ENCODE measurements at places on chromosomes 3 and 15.

DNA sequence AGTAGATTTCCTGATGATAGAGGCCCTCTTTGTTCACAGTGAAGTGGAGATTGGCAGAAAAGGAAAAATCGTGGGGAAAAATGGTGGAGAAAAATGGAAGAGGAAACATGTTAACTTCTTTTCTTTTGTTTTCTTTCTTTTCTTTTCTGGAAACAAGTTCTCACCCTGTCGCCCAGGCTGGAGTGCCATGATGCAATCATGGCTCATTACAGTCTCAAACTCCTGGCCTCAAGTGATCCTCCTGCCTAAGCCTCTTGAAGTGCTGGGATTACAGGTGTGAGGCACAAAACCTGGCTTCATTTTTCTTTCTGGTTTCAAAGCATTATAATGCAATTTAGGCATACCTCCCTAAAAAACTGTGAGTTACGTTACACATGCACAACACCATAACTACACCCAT lies 464.2 kb downstream of the MECOM start:
- DNase-seq = no peak

DNA sequence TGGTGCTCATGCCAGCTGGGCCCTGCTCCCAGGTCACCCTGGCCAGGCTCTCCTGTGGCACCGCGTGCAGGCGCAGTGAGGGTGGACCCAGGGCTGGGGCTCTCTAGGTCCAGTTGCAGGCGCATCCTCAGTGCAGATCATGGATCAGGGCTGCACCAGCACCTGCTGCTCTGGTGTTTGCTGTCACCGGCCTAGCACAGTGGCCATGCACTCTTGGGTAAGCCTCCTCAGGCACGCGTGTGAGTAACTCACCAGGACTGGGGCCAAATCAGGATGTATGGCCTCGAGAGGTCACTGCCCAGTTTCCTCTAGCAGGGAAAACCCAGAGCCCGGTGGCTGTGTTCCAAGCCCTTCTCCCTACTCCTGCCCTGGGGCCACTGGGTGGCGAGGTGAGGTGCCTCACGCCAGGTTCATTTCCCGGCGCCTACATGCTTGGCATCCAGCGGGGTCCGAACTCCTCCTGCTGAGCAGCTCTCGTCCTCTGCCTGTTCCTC lies 45.5 kb upstream of the SLC41A3 start:
- DNase-seq = no peak

DNA sequence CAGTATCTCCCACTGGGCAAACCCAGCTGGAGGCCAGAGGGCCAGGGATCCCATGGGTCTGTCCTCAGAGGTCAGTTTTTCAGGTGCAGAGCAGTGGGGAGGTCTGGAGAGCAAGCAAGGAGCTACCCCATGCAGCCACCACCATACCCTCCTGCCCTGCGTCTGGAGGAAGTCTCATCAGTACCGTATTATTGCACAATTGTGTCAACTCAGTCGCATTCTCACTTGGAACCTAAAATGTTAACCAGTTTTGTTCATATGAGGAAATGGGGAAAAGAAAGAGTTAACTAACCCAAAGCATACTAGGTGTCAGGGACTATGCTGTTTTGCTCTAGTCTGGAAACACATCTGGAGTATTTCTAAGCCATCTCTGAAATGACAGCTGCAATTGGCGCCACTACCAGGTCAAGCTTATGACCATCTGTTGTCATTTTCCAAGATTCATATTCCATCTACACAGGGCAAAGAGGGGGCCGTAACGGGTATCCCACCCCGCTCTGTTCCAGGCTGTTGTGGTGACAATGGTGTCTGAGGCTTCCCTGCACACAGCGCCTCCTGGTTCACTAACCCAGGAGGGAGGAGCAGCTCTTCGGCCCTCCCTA lies 16.9 kb upstream of the APBA2 start:
- no peak for DNase-seq

GRCh38 chr3:189123595-189124387 lies 48.0 kb upstream of the TPRG1 start:
- DNase-seq = no peak

DNA sequence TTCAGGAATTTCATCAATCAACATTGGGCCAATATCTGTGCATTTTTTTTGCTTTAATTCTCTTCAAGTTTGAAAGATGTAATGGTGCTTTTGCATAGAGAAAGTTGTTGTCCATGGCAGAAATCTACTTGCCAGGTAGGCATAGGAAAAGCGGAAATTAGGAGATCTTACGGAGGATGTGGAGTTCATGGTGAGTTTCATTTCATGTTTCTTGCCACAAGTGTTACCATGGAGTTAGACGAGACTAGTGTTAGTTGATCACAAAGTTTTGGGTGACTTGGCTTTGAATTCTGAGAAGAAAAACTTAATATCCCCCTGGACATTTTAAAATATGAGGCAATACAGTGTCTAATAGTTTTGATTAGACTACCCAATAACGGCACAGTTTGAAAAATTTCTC lies 1.0 kb upstream of the P2RY13 start:
- no peak for DNase-seq

- peak; percentile 35 for DNase-seq
Measured at GRCh38 chr3:128969993-128970739, 23.7 kb downstream of the CFAP92 start.

- DNase-seq = no peak
Measured at GRCh38 chr3:127038466-127038865, 55.6 kb downstream of the PLXNA1 start.

DNA sequence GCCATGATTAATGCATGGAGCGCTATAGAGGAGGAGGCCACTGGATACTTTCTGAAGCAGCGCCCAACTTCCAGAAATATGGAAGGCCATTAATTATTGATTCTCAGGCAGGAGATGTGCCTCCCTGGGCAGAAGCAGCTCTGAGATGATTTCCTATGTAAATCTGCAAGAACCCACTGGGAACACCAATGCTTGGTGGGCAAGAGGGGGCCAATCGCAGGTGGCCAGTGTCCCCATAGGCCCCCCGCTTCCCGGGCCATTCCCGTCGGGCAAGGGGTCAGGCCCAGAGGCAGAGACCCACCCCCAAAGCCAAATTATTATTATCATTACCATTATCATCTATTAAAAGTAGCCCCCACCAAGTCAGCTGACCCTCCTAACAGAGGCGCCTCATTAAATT lies 288.0 kb upstream of the TLE3 start:
- DNase-seq = no peak

DNA sequence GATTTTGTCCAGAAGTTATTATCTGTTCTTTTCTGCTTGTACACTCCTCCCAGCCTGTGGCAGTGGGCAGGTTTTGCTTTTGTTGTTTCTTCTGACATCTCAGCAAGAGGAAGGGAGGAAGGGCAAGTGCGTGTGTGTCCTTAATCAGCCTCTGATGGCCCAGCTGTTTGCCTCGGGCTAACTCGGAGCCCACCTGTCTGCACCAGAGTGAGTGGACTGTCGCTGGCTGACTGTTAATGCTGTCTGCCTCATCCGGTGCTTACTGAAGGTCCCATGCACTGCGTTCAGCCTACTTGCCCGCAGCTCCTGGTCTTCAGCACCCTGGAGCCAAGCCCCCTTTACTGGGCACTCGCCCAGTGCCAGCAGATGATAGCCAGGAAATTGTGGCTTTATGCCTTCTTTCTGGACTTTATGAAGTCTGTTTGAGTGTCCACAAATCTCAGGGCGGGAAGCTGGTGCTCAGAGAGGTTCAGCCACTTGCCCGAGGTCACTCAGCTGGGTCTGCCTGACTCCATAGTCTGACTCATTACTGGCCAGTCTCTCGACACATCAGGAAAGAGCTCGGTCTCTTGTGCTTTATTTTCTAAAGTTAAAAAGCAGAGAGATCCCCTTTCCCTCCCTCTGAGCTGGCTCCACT lies 89.5 kb downstream of the CHRNA7 start:
- no peak for DNase-seq

DNA sequence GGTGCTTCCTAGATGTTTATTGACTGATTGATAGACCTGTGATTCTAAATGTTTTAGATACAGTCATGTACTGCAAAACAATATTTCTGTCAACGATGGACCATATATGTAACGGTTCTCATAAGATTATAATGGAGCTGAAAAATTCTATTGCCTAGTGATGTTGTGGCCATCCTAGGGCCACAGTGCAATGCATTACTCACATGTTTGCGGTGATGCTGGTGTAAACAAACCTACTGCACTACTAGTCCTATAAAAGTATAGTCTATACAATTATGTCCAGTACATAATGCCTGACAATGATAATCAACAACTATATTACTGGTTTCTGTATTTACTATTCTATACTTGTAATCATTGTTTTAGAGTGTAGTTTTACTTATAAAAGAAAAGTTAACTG lies 46.8 kb downstream of the CHST2 start:
- no peak for DNase-seq

- DNase-seq = no peak
Measured at GRCh38 chr3:182524711-182525401, 268.4 kb upstream of the ATP11B start.

GRCh38 chr3:44957986-44958385 lies 18.0 kb downstream of the ZDHHC3 start:
- no peak for DNase-seq

DNA sequence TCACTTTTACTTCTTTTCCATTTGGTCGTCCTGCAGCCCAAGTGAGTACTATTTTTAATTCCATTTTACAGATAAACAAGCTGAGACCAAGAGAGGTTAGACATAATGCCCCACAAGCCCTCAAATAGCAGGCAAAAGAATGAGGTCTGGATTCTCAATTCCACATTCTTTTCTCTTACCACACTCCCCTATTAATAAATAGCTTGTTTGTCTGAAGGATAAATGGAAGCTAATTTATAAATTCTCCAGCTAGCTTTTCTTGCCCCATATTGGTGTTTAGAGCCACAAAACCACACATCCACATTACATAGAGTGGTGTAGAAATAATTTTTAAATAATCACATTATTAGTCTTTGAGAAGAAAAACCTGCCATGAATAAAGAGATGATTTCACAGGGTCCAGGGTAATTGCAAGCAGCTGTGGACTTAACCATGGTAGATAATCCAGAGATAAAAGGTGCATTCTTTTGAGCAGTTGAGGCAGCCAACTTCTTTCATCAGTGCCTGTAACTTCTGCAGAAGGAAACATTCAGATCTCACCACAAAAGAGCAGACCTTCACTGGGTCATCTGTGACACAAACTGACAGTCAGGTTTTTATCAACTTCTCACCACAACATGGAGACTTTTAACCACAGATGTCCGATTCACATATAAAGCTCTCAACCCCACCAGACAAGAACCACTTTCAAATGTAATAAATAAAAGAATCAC lies 313.4 kb upstream of the STT3B start:
- DNase-seq = no peak

DNA sequence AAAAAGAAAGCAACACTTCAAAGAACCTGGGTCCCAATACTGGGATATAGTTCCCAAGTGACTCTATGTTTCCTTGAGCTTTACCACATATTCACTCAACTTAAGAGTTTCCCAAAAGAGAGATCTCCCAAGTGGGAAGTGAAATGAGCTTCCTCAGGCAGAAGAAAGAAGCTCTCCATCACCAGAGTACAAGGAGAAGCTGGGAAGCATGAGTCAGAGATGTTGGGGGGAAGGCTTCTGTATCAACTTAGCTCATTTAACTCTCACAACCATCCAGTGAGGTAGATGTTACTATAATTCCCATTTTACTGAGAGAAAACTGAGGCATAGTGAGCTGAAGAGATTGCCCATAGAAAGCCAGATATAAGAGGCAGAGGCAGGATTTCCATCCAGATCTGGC lies 47.0 kb upstream of the TRIM42 start:
- no peak for DNase-seq

DNA sequence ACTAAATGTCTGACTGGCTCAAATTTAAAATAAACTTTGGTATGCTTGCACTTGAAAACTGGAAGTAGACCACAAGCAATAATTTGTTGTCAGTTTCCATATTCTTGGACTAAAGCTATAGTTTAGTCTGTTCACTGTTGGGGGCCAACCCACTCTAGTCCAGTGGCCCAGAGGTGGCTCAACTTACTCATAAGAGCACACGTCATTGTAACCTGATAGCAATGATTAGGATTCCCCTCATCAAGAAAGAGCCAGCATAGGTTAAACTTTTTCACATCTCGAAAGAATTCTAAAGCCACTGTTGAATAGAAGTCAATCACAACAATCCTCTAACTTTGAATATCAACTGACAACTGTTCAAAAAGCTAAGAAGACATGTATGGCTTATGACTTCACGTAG lies 147.0 kb downstream of the MEIS2 start:
- DNase-seq = no peak

DNA sequence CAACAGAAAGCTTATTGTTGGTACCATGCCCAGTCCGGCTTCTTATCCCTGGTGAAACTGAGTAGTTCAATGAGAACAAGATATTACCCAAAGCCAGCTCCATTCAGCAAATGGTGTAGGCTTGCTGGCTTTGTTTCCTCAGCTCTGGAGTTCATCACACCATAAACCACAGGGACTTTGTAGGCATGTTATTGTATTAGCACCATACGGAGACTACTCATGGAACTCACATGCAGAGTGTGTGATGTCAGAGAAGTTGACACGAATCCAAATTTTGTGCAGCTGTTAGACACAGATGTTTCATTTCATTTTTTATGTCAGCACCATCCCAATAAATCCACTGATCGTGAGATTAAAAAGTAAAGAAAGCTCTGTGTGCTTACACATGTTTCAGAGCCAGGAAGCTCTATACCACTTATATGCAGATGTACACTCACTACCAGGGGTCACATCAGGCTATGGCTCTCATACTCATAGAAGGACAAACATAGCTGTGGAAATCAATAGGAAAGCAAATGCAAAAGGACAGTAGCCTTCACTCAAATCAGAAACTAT lies 63.4 kb upstream of the LEKR1 start:
- DNase-seq = no peak

GRCh38 chr15:91049378-91050127 lies 27.2 kb upstream of the VPS33B start:
- DNase-seq = peak; percentile 8

DNA sequence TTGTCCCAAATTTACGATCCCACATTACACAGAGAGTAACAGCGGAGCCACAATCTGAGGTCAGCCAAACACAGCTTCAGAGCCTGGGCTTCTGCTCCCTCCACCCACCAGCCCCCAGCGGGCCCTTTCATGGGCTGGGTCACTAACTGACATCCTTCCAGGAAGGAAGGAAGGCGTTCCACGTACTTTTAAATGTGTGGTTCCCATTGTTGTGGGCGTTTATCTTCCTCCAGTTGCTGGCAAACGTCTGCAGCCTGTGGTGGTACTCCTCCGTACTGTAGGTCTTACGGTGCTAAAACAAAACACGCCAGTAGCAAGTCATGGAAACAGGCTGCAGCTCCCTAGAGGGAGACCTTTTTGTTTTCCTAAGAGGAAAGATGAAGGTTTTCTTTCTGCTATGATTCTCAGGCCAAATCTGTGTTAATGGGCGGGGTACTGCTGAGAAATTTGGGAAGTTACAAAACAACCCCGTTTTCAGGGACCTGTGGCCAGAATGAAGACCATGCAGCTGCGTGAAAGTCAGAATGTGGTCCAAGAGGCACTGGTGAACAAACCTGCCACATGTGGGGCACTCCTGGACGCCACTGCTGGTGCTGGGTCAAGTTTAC lies 7.6 kb downstream of the CTSH start:
- DNase-seq = no peak

- no peak for DNase-seq
Measured at GRCh38 chr3:102129760-102130608, 280.7 kb downstream of the NFKBIZ start.
